ENCODE measurements at places on chromosomes 4 and X. TPM values are rescaled to one million over a fixed set of nuclear protein-coding genes. Genes with fewer than 3 reads are reported as not detected.
A peak's percentile ranks its signal among the peaks of the same experiment; 100 is the strongest.

DNA sequence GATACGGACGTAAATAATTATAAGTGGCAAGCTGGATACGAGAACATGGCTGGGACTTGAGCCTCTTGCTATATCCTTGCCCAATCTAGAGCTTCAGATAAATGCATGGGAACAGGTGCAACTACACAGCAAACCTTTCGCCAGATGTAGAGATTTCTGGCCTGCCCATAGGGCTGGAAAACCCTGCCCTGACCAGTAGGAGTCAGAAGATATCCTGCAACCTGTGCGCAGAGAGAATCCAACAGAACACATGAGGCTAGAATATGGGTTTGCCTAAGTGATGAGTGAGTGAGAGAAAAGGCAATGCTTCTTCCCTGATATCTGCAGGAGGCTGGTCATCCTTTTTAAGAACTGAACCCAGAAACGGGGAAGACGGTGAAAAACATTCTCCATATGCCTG lies 805.3 kb upstream of the TENM3 start:
- no peak for DNase-seq

DNA sequence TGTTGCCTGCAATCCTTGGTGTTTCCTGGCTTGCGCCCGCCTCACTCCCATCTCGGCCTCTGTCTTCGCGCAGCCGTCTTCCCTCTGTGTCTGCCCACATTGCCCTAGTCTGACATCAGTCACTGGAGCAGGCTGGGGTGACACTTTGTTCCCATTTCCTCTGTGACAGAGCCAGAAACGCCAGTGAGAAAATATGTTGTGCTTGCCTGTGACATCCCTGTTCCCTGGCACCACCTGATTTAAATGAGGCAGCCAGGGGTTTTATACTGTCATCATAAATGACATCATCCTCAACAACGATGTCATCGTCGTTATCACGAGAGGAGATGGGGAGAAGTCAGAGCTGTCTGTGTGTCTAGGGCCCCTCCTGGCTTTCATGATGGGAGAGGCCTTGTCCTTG lies 29.1 kb downstream of the ZNF185 start:
- no peak for DNase-seq

SLC10A7 gene
- total RNA-seq = 14.7 TPM

- DNase-seq = no peak
These were observed 6.2 kb downstream of the SH3TC1 start for GRCh38 chr4:8205241-8205707.

DNA sequence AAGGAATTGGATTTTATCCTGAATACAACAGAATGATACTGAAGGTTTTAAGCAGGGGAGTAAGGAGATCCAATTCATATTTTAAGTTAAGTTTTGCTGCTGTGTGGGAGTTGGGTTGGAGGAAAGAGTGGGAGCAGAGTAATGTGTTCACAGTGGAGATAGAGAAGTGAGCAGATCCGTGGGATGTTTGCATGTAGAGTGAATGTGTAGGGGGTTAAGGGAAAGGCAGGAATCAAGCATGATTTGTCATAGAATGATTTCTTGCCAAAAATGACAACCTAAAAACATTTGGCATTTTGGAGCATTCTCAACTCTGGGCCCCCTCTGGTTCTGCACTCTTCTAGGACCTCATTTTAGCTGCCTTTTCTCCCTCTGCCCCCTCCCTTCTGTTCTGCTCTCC lies 76.6 kb downstream of the ARHGAP10 start:
- DNase-seq = no peak

GYG2 gene
- 1.6 TPM for total RNA-seq

HEPH gene
- 19.0 TPM for total RNA-seq

- DNase-seq = peak; percentile 74
These were observed 16.9 kb upstream of the OCIAD1 start for GRCh38 chr4:48813964-48814363.

- no peak for DNase-seq
These were observed 66.3 kb upstream of the PUDP start for GRCh38 chrX:7214251-7214650.

GRCh38 chrX:38807873-38808272 lies 6.6 kb downstream of the MID1IP1 start:
- DNase-seq = no peak

- no peak for DNase-seq
These were observed 37.1 kb downstream of the RWDD4 start for GRCh38 chr4:183621875-183622274.

NUDT10 gene
- 2.7 TPM for total RNA-seq

DNA sequence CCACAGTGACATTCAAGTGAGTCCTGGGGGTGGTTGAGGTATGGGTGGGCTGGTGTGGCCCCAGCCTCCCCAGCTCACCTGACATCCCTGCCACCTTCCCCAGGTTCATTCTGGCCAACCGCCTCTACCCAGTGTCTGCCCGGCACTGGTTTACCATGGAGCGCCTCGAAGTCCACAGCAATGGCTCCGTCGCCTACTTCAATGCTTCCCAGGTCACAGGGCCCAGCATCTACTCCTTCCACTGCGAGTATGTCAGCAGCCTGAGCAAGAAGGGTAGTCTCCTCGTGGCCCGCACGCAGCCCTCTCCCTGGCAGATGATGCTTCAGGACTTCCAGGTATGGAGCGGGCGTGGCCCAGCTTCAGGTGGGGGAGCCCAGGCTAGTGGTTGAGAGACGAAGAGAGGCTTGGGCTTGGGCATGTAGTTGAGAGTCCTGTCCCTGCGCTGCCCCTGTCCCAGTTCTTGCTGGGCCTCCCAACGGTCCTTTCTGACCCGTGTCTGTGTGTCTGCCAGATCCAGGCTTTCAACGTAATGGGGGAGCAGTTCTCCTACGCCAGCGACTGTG lies 1.7 kb upstream of the GDI1 start:
- DNase-seq = no peak

DNA sequence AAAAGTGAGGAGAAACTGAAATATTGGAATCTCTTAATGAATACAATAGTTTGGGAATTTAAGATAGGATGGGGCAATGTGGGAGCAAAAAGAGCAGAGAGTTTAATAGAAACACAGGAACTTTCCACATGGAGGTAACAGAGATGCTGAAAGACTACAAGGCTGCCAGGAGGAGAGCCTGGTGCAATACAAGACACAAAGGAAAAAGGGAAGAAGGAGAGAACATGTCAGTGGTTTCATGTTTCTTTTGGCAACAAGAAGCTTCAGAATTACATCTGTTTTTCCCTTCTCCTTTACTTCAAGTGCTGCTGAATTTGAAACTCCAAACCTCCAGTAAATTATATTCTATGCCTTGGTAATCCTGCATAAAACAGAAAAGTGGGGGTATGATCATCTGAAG lies 474.3 kb downstream of the FAT4 start:
- peak; percentile 30 for DNase-seq

- DNase-seq = no peak
These were observed 1601.5 kb upstream of the PCDH10 start for GRCh38 chr4:131547506-131547981.

DNA sequence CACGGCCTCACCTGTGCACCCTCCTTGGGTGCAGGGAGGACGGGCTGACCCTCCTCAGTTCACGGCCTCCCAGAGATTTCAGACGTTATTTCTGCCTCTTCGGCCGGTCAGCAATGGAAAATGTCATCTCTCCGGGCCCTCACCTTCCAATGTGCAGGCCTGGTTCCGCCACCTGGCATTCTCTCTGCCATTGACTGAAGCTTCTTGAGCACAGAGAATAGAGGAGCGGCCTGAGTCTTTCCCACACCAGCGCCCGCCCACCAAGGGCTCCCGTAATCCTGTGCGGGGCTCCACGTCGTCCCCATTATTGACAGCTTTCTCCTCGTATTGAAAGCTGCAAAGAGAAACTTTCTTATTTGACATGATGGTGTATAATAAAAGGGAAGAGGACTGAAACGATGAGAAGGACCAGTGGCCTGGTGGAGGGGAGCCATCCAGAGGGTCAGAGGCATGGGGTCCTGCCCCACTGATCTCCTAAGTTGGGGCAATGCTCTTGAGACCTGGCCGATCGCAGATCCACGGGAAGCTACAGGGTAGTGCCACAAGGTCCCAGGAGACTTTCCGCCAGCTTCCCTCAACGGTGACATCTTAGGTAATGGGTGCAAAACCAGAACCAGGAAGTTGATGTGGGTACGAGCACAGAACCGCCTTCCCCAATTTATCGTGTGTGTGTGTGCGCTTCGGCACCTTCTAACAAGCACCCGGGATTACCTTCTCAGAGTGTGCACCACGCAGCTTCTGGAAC lies 20.6 kb downstream of the HTRA3 start:
- DNase-seq = no peak

DNA sequence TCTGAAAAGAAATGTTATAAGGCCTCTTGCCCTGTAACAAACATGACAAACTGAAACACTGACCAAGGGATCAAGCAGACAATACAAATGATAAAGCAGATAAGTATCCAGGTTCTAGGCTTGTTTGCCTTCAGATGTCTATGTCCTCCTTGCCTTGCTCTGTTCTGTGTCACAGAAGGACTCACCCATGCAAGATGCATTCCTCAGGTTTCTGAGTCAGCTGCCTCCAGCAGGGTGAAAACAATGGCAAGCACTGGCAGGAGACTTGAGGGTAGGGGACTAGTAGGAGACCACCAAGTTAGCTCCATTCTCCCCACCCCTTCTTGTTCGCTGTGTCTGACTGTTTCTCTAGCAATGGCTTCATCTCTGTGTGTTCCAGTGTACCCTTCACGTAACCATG lies 76.6 kb upstream of the CXXC4 start:
- no peak for DNase-seq
